ENCODE measurements at places on chromosomes 2 and 18. TPM values are rescaled to one million over a fixed set of nuclear protein-coding genes. Genes with fewer than 3 reads are reported as not detected.

The KIF3C gene
- 5.2 TPM for total RNA-seq

The RUFY4 gene
- 1.7 TPM for total RNA-seq

The GBX2 gene
- not detected for total RNA-seq

The C2orf80 gene
- total RNA-seq, result not detected

- H3K4me3 ChIP-seq, result no peak overlapping the region
- DNase-seq, result no peak
- no peaks in the 10 kb centered on the region for H3K4me1 ChIP-seq
- no peaks in the 10 kb centered on the region for H3K36me3 ChIP-seq
- peaks cover 4% of the 10 kb centered on the region for H3K27me3 ChIP-seq
- no peak overlapping the region for H3K27ac ChIP-seq
Observed at GRCh38 chr18:8368512-8369217, 240.6 kb upstream of the RAB12 start.

DNA sequence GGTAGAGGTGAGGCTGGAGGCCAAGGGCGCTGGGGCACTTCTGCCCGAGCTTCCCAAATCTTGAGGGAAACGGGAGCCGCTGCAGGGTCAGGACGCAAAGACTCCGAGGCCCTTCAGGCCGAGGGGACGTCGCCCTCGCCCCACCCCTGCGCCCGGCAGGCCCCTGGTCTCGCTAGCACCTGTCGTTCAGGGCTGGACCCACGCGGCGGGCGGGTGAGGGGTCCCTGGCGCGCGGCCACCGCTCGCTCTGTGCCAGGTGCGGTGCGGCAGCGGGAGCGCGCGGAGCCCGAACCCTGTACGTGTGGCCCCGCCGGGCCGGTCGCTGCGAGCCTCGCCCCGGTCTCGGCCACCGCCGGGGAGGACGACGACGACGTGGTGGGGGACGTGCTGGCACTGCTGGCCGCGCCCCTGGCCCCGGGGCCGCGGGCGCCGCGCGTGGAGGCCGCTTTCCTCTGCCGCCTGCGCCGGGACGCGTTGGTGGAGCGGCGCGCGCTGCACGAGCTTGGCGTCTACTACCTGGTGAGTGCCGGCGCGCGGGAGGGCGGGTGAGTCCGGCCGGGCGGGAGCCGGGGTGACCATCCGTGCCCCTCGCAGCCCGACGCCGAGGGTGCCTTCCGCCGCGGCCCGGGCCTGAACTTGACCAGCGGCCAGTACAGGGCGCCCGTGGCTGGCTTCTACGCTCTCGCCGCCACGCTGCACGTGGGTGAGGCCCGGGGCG is 4.9 kb downstream of the ERFE start:
- peaks cover 5% of the 10 kb centered on the region for H3K4me1 ChIP-seq
- no peak overlapping the region for H3K4me3 ChIP-seq
- no peak for DNase-seq
- H3K27me3 ChIP-seq, result peaks cover 23% of the 10 kb centered on the region

- H3K27ac ChIP-seq, result no peak overlapping the region
- H3K27me3 ChIP-seq, result no peaks in the 10 kb centered on the region
- no peak for DNase-seq
- peaks cover 14% of the 10 kb centered on the region for H3K36me3 ChIP-seq
Observed at GRCh38 chr2:39290433-39290832, 46.7 kb upstream of the CDKL4 start.

DNA sequence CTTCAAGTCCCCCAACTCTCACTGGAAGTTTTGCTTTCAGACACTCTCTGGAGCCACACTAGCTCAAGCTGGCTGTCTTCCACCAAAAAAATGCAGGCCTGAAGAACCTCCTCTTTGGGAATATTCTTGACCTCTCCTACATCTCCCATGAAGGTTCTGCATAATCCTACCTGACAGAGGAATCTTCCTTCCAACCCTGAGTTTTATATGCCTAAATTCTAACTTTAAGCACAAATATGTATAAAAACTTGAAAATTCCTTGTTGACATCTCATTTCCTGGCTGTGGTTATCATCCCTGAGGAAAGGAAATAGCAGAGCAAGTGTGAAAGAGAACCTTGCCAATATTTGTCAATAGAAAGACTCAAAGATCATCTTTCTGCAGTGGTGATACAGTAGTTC is 249.0 kb downstream of the LPIN1 start:
- H3K4me1 ChIP-seq, result peaks cover 5% of the 10 kb centered on the region
- no peak for DNase-seq
- no peak overlapping the region for H3K27ac ChIP-seq
- H3K4me3 ChIP-seq, result no peak overlapping the region
- H3K27me3 ChIP-seq, result peaks cover 28% of the 10 kb centered on the region
- H3K36me3 ChIP-seq, result peaks cover 6% of the 10 kb centered on the region

DNA sequence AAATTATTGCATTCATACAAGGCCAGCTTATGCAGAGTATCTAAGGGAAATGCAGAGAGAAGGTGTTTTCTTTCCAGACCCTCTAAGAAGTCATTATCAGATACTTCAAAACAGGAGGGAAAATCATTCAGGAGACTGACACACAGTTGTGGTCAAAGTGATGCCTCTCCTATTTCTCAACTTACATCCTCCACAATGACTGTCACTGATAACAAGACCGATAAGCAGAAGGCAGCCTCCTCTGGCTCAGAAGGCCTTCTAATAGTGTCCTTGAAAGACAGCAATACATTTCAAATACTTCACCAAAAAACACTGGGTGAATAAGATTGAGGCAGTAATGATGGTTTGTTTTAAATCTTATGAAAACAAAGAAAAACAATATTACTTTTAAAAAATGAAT is 199.7 kb downstream of the PIEZO2 start:
- no peaks in the 10 kb centered on the region for H3K4me1 ChIP-seq
- H3K36me3 ChIP-seq, result no peaks in the 10 kb centered on the region
- H3K27ac ChIP-seq, result no peak overlapping the region
- no peak for DNase-seq

GRCh38 chr2:145157741-145158591 is 638.0 kb upstream of the ZEB2 start:
- H3K27ac ChIP-seq, result no peak overlapping the region
- no peak overlapping the region for H3K4me3 ChIP-seq
- no peaks in the 10 kb centered on the region for H3K4me1 ChIP-seq
- no peaks in the 10 kb centered on the region for H3K36me3 ChIP-seq

GRCh38 chr18:40501026-40501425 is 1454.0 kb upstream of the PIK3C3 start:
- H3K4me3 ChIP-seq, result no peak overlapping the region
- H3K4me1 ChIP-seq, result no peaks in the 10 kb centered on the region
- H3K27ac ChIP-seq, result no peak overlapping the region
- DNase-seq, result no peak
- H3K36me3 ChIP-seq, result no peaks in the 10 kb centered on the region

GRCh38 chr2:159082119-159082518 is 113.7 kb downstream of the TANC1 start:
- H3K4me3 ChIP-seq, result no peak overlapping the region

GRCh38 chr2:126837966-126838715 is 60.5 kb upstream of the TEX51 start:
- no peak overlapping the region for H3K27ac ChIP-seq
- DNase-seq, result no peak
- H3K27me3 ChIP-seq, result peaks cover 8% of the 10 kb centered on the region
- no peaks in the 10 kb centered on the region for H3K4me1 ChIP-seq
- no peaks in the 10 kb centered on the region for H3K36me3 ChIP-seq
- no peak overlapping the region for H3K4me3 ChIP-seq

DNA sequence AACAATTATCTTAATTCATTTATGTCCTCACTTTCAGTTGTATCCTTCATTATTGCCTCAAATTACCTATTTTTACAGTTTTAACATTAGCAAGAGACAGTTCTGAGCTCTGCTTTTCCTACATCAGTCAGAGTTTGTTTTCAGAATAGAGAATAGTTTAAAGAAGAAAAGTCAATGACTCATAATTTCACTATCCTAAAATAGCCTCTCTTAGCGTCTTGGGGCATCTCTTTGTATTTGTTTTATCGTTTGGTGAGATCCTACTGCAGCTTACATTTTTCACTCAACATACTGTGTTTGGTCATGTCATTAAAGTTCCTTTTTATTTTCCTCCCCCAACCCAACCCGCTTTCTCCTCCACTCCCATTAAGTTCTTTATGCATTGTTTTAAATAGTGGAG is 3.8 kb downstream of the SEC11C start:
- no peaks in the 10 kb centered on the region for H3K27me3 ChIP-seq
- peaks cover 11% of the 10 kb centered on the region for H3K36me3 ChIP-seq
- peak overlapping the region; percentile 94 for H3K4me3 ChIP-seq

DNA sequence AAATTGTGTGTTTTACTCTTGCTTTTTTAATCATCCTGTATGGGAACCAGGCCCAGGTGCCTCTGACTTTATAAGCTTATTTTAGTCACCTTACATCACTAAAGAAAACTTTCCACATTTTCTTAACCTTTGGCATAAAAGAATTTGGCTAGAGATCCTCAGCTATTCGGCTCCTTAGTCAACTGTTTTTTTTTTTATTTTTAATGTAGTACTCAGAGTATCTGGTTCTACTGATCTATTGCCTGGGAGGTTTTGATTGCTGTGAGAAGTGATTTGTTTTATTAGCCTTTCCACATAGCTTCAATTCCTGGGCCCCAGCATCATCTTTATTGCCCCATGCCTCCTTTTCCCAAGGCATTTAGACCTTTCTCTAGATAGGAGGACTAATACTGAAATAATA is 121.0 kb downstream of the MYO1B start:
- H3K27me3 ChIP-seq, result no peaks in the 10 kb centered on the region
- H3K4me1 ChIP-seq, result no peaks in the 10 kb centered on the region
- no peak for DNase-seq
- no peak overlapping the region for H3K27ac ChIP-seq
- H3K36me3 ChIP-seq, result peaks cover 4% of the 10 kb centered on the region

- no peak for DNase-seq
- H3K36me3 ChIP-seq, result no peaks in the 10 kb centered on the region
- H3K4me3 ChIP-seq, result no peak overlapping the region
Observed at GRCh38 chr2:10039658-10040410, 3.5 kb upstream of the KLF11 start.

Measured in activated CD4-positive, alpha-beta T cell treated with anti-CD3 and anti-CD28 coated beads for 36 hours (primary cell).